ENCODE measurements at places on chromosomes 16 and 17.

- no peak for DNase-seq
These were observed 137.3 kb upstream of the CIBAR2 start for GRCh38 chr16:85249418-85250146.

DNA sequence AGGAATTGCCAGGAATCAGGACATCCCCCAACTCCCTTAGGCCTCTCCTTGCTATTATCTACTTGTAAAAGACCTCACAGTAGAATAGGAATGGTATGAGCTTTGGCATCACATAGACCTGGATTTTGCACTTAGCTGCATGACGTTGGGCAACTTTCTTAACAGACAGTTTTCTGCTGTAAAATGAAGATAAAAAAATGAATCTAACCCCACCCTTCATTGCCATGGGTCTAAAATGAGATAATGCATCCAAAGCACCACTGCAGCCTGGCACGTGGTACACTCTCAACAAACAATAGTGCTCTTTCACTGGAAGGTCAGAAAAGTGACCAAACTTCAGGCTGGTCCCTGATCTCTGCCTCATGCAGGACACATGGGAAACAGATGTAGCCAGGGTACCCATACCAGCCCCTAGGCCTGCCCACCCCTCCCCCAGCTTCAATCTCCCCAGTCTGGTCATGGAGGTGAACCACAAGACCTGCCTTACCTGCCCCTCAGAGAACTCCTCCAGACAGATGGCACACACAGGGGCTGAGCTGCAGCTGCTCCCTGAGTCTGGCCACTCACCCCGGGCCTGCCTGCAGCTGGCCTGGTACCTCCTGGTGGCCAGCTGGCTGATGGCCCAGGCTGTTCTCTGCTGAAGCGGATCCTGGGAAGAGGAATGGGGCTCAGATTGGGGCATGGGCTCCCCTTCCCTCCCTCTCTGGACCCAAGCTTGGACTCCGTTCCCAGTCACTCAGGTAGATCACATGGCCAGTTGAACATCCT lies 8.5 kb upstream of the SUPT4H1 start:
- DNase-seq, result no peak

DNA sequence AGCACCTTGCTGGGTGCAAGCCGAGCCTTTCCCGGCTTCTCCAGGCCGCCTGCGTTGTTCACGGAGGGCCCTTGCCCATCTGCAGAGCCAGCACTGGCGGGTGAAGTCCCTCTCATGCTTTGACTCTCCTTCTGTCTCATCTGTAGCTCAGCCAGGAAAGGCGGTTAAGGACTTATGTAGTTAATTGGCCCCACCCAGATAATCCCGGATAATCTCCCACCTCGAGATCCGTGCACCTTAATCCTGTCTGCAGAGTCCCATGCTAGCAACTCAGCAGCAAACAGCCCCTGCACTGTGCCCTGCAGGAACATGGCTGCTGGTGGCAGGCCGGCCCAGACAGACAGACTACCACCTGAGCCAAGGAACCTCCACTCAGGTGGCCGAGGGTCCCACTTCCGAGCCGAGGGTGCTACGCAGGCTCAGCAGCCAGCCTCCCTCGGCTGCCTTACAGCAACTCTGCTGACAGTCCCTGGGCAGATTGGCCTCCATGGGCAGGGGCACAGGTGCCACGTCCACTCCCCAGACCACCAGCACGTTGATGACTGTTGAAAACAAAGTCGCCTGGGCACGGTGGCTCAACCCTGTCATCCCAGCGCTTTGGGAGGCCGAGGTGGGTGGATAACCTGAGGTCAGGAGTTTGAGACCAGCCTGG lies 16.9 kb downstream of the RAB40C start:
- DNase-seq, result no peak

- DNase-seq, result no peak
These were observed 77.4 kb upstream of the SMURF2 start for GRCh38 chr17:64739316-64740058.

DNA sequence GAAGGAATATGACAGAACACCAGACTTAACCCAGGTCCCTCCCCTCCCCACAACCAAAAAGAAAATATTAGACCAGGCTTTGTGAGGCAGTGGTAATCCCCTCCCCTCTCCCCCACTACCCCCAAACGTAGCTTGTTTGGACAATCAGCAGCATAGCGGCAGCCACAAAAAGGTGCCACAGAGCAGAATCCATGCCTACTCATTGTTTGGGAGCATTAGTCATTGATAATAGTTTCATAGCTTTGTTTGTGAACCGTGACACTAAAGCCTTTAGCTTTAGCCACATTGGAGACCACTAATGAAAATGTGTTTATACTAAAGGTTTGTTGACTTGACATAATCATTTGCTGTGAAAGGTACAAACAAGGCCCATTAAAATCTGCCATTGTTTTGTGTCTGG lies 65.1 kb downstream of the NUP93 start:
- no peak for DNase-seq

DNA sequence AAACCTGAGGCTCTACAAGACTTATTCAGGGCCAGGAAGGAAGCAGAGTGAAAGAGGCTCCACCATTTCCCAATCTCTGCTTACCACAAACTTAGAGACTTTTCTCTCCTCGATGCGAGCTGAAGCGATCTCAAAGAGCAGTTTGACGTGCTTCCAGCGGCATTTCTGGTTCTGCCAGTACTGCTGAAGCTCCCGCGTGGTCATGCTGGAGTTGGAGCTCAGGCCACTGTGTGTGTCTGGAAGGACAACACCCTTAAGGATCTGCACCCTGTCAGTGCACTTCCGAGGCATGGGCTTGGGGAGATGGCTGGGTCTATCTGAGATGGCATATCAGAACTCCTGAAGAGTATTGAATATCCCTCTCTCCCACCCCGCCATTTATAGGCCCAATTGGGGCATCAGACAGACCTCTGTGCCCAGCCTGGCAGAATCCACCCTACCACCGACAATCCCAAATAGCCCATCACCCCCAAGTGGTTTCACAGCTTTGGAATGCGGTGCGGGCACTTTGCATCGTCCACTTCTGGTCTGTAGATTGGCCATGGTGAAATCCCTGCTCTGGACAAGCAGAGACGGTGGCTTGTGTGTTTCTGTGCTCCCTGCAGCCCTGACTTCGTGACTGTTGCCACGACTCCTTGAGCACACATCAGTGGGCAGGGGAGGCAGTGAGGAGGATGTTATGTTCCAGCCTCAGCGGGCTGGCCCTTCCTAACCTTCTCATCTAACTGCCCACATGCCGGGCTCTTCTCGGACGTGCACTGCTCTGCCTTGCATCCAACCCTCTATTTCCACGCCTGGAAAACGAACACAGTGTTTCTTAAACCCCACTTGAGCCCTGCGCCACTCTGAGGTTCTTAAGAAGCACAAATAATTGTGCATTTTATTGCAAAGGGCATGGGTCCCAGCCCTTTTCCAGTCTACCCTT lies 5.2 kb downstream of the SNX20 start:
- DNase-seq, result no peak

GRCh38 chr17:49727380-49727779 lies 19.6 kb upstream of the SLC35B1 start:
- DNase-seq, result no peak

DNA sequence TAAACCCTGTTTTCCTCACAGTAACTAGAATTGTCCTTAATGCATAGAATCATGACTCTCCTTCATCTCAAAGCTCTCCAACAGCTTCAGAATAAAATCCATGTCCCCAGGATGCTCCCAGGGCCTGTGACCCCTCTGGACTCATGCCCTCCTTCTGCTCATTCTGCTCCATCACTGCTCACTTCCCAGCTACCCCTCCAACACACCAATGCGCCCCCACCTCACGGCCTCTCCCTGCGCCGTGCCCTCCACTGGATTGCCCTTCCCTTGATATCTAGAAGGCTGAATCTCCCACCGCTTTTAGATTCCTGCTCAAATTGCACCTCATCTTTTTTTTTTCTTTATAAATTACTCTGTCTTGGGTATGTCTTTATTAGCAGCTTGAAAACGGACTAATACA lies 12.6 kb upstream of the TMEM220 start:
- no peak for DNase-seq

DNA sequence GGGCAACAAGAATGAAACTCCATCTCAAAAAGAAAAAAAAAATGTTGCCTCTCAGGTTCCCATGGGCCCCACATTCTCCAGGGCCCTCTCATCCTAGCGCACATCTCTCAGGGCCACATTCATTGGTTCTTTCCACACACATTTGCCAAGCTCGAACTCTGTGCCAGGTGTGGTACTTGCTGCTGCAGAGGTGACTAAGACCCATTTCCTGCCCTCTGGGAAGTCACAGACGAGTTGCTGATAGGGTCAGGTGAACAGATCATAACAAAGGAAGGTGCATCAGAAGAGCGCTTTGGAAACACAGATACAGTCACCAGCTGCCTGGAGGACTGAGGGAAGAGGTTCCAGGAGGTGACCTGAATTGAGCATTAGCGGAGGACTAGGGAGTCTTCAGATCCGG lies 1.0 kb downstream of the GSDMA start:
- peak; percentile 29 for DNase-seq

DNA sequence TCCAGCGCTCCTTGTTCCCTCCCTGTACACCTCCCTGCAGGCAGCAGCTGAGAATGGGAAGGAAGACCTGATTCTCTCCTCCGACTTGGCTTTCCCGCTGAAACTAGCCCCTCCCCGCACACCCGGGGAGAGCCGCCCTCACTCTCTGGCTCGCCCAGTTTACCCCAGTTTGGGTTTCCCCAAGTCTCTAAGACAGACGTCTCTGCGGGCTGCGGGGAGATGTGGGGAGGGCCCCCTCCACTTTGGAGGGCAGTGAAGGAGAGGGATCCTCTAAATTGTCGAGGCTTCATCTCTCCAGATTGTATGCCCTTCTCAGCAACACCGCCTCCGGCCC lies 797 bp downstream of the GRB7 start:
- DNase-seq, result peak; percentile 55

Measured in stimulated activated CD4-positive, alpha-beta T cell treated with anti-CD3 and anti-CD28 coated beads, Interleukin-4, amount 100 ng/mL, for 24 hours (primary cell).